ENCODE measurements at places on chromosomes 12 and 14. TPM values are rescaled to one million over a fixed set of nuclear protein-coding genes. Genes with fewer than 3 reads are reported as not detected.

The MVK gene
- total RNA-seq = 15.6 TPM

The MYO1H gene
- not detected for total RNA-seq

The KRT78 gene
- not detected for total RNA-seq

The GLS2 gene
- total RNA-seq = 0.89 TPM

The MANSC4 gene
- total RNA-seq = not detected

The C12orf56 gene
- 0.16 TPM for total RNA-seq

The SOX5 gene
- total RNA-seq = not detected

The CSRP2 gene
- 0.11 TPM for total RNA-seq

The SVOP gene
- total RNA-seq = not detected
